Right ventricle myocardium superior (tissue), 1 donor: ENCODE measurements at places on chromosomes 3 and 15. TPM values are rescaled to one million over a fixed set of nuclear protein-coding genes. Genes with fewer than 3 reads are reported as not detected.
A peak's percentile ranks its signal among the peaks of the same experiment; 100 is the strongest.

DNA sequence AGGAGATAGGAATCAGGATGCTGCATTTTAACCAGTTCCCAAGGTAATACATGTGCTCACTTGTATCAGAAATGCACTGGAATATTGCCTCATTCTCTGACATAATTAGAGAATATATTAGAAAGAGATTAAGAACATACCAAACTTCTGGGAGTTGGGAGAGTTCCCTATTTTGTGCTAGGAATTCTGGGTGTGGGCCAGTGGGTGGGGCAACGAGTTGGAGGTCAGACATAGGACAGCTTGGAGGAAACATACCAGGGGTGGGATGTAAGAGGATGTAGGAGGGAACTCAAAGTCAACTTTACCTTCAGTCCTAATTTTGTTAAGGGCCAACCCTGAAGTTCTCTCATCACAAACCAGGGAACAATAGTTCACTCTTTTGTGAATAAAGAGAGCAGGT lies 83.6 kb downstream of the SLC7A14 start:
- peak; percentile 65 for DNase-seq

Gene TGM5
- total RNA-seq, result not detected

GRCh38 chr3:59368900-59369675 lies 319.3 kb upstream of the CFAP20DC start:
- no peak for DNase-seq

- DNase-seq, result no peak
Measured at GRCh38 chr15:59322056-59322759, 50.5 kb downstream of the MYO1E start.

GRCh38 chr15:101115786-101116680 lies 135.8 kb downstream of the CHSY1 start:
- DNase-seq, result peak; percentile 71

Gene CD200
- 0.91 TPM for total RNA-seq

Gene SRGAP3
- total RNA-seq, result 5.1 TPM

- no peak for DNase-seq
Measured at GRCh38 chr3:182424006-182424405, 369.3 kb upstream of the ATP11B start.

GRCh38 chr3:164209363-164209762 lies 868.9 kb downstream of the SI start:
- DNase-seq, result no peak

DNA sequence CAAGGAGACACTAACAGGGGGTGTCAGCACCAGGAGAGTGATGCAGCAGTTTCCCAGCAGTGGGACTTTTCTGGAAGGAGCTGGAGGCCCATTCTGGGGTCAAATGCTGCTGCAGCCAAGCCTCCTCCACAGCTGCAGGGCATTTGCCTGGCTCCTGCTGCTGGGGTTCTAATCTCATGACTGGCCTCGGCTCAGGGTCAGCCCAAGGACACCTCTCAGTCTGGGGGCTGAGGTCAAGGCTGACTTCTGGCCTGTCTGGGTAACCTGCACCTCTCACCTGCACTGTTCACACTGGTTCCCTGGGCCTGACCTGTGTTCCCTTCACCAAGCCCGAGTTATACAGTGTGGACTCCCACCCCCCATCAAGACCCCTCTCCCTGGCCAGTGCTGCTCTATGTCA lies 10.4 kb upstream of the C15orf39 start:
- DNase-seq, result no peak
